Aorta (tissue), 5 donors: ENCODE measurements at places on chromosomes 12 and 14.
A peak's percentile ranks its signal among the peaks of the same experiment; 100 is the strongest.

GRCh38 chr14:20934148-20934762 is 21.0 kb upstream of the RNASE2 start:
- H3K27ac ChIP-seq, result no peak overlapping the region
- no peaks in the 10 kb centered on the region for H3K4me1 ChIP-seq
- no peak overlapping the region for H3K4me3 ChIP-seq
- no peak for DNase-seq
- H3K27me3 ChIP-seq, result no peaks in the 10 kb centered on the region

- H3K27ac ChIP-seq, result no peak overlapping the region
- no peaks in the 10 kb centered on the region for H3K4me1 ChIP-seq
- no peak overlapping the region for H3K4me3 ChIP-seq
- no peaks in the 10 kb centered on the region for H3K27me3 ChIP-seq
Measured at GRCh38 chr12:29795715-29796114, 12.0 kb upstream of the TMTC1 start.

- H3K27ac ChIP-seq, result no peak within 1 kb of the TSS
- H3K4me1 ChIP-seq, result no peaks in the 10 kb centered on the region
- H3K36me3 ChIP-seq, result no peaks in the 10 kb centered on the region
- no peak within 1 kb of the TSS for H3K4me3 ChIP-seq
- DNase-seq, result peak; percentile 88
Measured at GRCh38 chr12:54300732-54301427, at the start of gene NFE2. Gene NFE2 (minus strand): TSS chr12:54301015. CDS start chr12:54295248, 5,767 bp downstream.

GRCh38 chr14:32201193-32201815 is 541 bp upstream of the RNU6-7 start:
- H3K27me3 ChIP-seq, result no peaks in the 10 kb centered on the region
- H3K4me3 ChIP-seq, result peak overlapping the region; percentile 88
- no peaks in the 10 kb centered on the region for H3K36me3 ChIP-seq
- peak; percentile 88 for DNase-seq
- peak overlapping the region; percentile 46 for H3K27ac ChIP-seq

DNA sequence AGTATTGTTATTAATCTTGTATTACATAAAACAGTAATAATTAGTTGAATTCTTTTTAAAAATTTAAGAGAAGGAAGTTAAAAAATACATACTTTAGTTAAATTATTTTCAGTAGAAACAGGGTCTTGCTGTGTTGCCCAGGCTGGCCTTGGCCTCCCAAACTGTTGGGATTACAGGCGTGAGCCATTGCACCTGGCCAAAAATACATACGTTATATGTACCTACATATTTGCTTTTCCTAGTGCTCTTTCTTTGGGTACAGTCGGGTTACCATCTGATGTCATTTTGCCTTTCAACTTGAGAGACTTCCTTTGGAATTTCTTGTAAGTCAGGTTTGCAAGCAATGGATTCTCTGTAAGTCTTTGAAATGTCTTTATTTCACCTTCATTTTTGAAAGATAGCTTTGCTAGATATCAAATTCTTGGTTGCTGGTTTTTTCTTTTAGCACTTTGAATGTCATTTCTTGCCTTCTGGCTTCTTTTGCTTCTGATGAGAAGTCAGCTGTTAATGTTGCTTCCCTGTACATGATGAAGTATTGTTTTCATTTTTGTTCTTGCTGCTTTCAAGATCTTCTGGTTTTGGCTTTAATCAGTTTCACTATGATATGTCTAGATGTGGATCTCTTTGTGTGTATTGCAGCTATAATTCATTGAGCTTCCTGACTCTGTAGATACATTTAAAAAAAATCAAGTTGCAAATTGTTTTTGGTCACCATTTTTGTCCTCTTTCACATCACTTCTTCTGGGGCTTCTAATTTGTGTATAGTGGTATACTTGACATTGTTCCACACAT is 84.4 kb downstream of the SPATS2 start:
- no peaks in the 10 kb centered on the region for H3K27me3 ChIP-seq
- no peak overlapping the region for H3K27ac ChIP-seq
- H3K36me3 ChIP-seq, result no peaks in the 10 kb centered on the region
- H3K4me1 ChIP-seq, result no peaks in the 10 kb centered on the region
- no peak overlapping the region for H3K4me3 ChIP-seq

DNA sequence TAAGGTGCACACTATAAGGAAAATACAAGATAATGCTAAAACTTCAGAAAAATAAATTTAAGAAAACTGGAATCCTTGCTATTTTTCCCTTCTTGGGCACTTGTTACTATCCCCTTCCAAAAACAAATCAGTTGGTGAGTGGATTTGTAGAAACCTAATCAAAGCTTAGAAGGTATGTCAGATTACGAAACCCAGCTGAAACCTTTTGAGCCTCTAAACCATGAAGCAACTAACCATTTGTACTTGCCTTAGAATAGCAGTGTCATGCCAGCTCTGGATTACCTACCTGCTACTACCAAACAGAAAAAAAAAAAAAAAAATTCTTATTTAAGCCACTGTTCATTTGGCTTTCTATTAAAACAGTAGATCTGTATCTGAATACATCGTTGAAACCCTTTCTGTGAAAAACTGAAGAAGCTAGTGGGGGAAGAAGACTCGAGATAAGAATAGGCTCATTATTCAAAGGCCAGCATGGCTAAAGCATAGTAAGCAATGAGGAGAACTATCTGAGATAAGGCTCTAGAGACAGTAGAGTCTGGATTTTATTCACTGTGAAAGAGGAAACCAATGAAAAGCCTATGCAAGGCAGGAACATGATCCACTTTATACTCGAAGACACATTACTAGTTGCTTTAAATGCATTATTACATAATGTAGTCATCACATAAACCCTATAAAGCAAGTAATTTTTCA is 30.2 kb downstream of the OSBPL8 start:
- no peaks in the 10 kb centered on the region for H3K4me1 ChIP-seq
- no peaks in the 10 kb centered on the region for H3K36me3 ChIP-seq
- DNase-seq, result no peak
- H3K27ac ChIP-seq, result no peak overlapping the region
- no peak overlapping the region for H3K4me3 ChIP-seq
- H3K27me3 ChIP-seq, result no peaks in the 10 kb centered on the region

DNA sequence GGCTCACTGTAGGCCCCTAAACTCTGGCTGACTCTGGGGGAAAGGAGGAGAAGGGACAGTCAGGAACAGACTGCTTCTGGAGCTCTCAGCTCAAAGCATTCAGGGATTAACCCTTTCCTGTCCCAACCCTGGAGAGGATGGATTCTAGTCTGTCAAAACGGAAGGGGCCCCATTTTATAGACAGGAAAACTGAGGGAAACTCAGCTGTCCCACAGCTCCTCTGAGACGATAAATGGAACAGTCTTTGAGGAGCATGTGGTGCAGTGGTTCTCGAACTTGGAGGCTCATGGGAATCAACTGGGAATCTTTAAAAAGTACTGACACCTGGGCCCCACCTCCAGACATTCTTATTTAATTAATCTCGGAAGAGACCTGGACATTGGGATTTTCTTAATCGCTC is 23.7 kb downstream of the SRRM4 start:
- DNase-seq, result no peak
- no peak overlapping the region for H3K27ac ChIP-seq
- H3K4me1 ChIP-seq, result no peaks in the 10 kb centered on the region
- no peaks in the 10 kb centered on the region for H3K36me3 ChIP-seq

GRCh38 chr14:42719391-42719790 is 1112.7 kb downstream of the LRFN5 start:
- no peak overlapping the region for H3K4me3 ChIP-seq
- DNase-seq, result no peak
- no peaks in the 10 kb centered on the region for H3K4me1 ChIP-seq
- H3K27ac ChIP-seq, result no peak overlapping the region
- H3K27me3 ChIP-seq, result no peaks in the 10 kb centered on the region

- no peak overlapping the region for H3K4me3 ChIP-seq
- peaks cover 3% of the 10 kb centered on the region for H3K36me3 ChIP-seq
- no peak overlapping the region for H3K27ac ChIP-seq
- DNase-seq, result no peak
- H3K4me1 ChIP-seq, result no peaks in the 10 kb centered on the region
Measured at GRCh38 chr14:88863167-88863566, 38.7 kb downstream of the TTC8 start.

GRCh38 chr12:75631831-75632230 is 120.4 kb upstream of the KRR1 start:
- no peak overlapping the region for H3K27ac ChIP-seq
- no peaks in the 10 kb centered on the region for H3K36me3 ChIP-seq
- H3K4me1 ChIP-seq, result no peaks in the 10 kb centered on the region
- no peaks in the 10 kb centered on the region for H3K27me3 ChIP-seq
- no peak overlapping the region for H3K4me3 ChIP-seq

- peak overlapping the region; percentile 83 for H3K4me3 ChIP-seq
- H3K36me3 ChIP-seq, result no peaks in the 10 kb centered on the region
- no peaks in the 10 kb centered on the region for H3K27me3 ChIP-seq
- DNase-seq, result no peak
Measured at GRCh38 chr12:108560321-108560721, 652 bp downstream of the SART3 start.

DNA sequence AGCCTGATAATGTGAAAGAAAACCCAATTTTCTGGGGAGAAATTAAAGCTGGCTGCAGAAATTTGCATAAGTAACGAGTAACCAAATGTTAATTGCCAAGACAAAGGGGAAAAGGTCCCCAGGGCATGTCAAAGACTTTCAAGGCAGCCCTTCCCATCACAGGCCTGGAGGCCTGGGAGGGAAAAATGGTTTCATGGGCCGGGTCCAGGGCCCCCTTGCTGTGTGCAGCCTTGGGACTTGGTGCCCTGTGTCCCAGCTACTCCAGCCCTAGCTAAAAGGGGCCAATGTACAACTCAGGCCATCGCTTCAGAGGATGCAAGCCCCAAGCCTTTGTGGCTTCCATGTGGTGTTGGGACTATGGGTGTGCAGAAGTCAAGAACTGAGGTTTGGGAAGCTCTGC is 96.5 kb downstream of the PPP1R12A start:
- no peaks in the 10 kb centered on the region for H3K27me3 ChIP-seq
- peaks cover 5% of the 10 kb centered on the region for H3K4me1 ChIP-seq
- H3K36me3 ChIP-seq, result no peaks in the 10 kb centered on the region
- no peak overlapping the region for H3K4me3 ChIP-seq

GRCh38 chr12:13044002-13044905 is at the start of gene FAM234B:
Gene FAM234B (plus strand): TSS chr12:13044381. CDS start chr12:13044404, 23 bp downstream.
- no peaks in the 10 kb centered on the region for H3K27me3 ChIP-seq
- no peaks in the 10 kb centered on the region for H3K36me3 ChIP-seq
- H3K27ac ChIP-seq, result no peak within 1 kb of the TSS
- H3K4me1 ChIP-seq, result no peaks in the 10 kb centered on the region
- peak; percentile 95 for DNase-seq

DNA sequence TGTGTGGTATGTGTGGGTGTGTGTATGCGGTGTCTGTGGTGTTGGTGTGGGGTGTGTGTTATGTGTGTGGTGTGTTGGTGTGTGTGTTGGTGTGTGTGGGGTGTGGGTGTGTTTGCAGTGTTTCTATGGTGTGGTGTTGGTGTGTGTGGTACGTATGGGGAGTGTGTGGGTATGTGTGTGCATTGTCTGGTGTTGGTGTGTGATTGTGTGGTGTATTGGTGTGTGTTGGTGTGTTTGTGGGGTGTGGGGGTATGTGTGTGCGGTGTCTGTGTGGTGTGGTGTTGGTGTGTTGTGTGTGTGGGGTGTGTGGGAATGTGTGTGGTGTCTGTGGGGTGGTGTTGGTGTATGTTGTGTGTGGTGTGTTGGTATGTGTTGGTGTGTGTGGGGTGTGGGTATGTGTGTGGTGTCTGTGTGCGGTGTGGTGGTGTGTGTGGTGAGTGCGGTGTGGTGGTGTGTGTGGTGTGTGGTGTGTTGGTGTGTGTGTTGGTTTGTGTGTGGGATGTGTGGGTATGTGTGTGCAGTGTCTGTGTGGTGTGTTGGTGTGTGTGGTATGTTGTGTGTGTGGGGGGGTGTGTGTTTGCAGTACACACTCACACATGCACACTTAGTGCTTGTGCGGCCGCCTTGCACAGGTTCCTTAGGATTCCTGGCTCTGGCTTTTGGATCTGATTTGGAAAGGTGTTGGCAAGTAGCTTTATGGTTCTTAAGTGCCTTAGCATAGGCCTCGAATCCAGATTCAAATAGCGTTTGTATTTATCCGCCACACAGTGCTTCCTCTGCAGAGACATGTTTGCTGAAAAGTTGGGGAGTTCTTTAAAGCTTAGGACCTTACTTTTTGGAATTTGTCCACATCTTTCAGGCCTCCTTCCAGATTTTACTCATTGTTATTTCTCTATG is 16.4 kb downstream of the MLXIP start:
- no peaks in the 10 kb centered on the region for H3K4me1 ChIP-seq
- no peaks in the 10 kb centered on the region for H3K27me3 ChIP-seq
- DNase-seq, result no peak
- H3K27ac ChIP-seq, result no peak overlapping the region

GRCh38 chr14:92684801-92685560 is 63.4 kb downstream of the LGMN start:
- H3K27me3 ChIP-seq, result no peaks in the 10 kb centered on the region
- H3K36me3 ChIP-seq, result no peaks in the 10 kb centered on the region
- peak; percentile 78 for DNase-seq

- H3K27ac ChIP-seq, result no peak overlapping the region
- no peaks in the 10 kb centered on the region for H3K27me3 ChIP-seq
- H3K4me1 ChIP-seq, result no peaks in the 10 kb centered on the region
- H3K4me3 ChIP-seq, result no peak overlapping the region
- no peaks in the 10 kb centered on the region for H3K36me3 ChIP-seq
Measured at GRCh38 chr12:32868885-32869284, 27.7 kb downstream of the PKP2 start.

GRCh38 chr12:92938018-92938417 is 8.9 kb upstream of the EEA1 start:
- DNase-seq, result no peak
- no peak overlapping the region for H3K27ac ChIP-seq
- H3K27me3 ChIP-seq, result no peaks in the 10 kb centered on the region
- H3K4me3 ChIP-seq, result no peak overlapping the region
- H3K36me3 ChIP-seq, result no peaks in the 10 kb centered on the region

GRCh38 chr14:67319142-67319541 is 40.5 kb downstream of the ATP6V1D start:
- H3K4me3 ChIP-seq, result no peak overlapping the region
- no peak for DNase-seq
- H3K27ac ChIP-seq, result no peak overlapping the region
- peaks cover 2% of the 10 kb centered on the region for H3K36me3 ChIP-seq
- no peaks in the 10 kb centered on the region for H3K4me1 ChIP-seq

DNA sequence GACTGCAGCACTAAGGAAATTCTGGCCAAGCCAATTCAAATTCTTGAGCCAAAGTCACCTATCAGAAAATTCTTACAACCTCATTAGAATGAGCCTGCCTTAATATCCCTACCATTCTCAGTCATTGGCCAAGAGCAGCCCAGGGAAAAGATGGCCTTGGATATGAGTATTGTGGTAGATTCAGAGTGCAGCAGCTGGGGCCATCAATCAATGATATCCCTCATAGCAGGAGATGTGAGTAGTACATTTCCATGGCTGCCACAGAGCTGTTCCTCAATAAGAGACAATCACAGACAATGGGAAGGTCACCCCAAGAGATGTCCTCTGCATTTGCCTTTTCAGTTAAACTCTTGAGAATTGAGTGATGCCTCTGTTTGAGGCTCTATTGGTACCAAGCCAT is 161.6 kb downstream of the DYRK2 start:
- H3K27ac ChIP-seq, result no peak overlapping the region
- no peaks in the 10 kb centered on the region for H3K36me3 ChIP-seq
- H3K4me1 ChIP-seq, result no peaks in the 10 kb centered on the region
- no peak overlapping the region for H3K4me3 ChIP-seq
- DNase-seq, result no peak
- H3K27me3 ChIP-seq, result no peaks in the 10 kb centered on the region

GRCh38 chr12:127690161-127690560 is 576.8 kb upstream of the TMEM132C start:
- H3K36me3 ChIP-seq, result no peaks in the 10 kb centered on the region
- H3K4me1 ChIP-seq, result no peaks in the 10 kb centered on the region
- H3K27me3 ChIP-seq, result no peaks in the 10 kb centered on the region

GRCh38 chr12:131521326-131521725 is 189.6 kb upstream of the SFSWAP start:
- no peak for DNase-seq
- no peaks in the 10 kb centered on the region for H3K4me1 ChIP-seq
- H3K27ac ChIP-seq, result no peak overlapping the region
- H3K4me3 ChIP-seq, result no peak overlapping the region
- no peaks in the 10 kb centered on the region for H3K36me3 ChIP-seq

- H3K4me1 ChIP-seq, result no peaks in the 10 kb centered on the region
- no peak overlapping the region for H3K4me3 ChIP-seq
- no peak for DNase-seq
Measured at GRCh38 chr12:11584221-11584855, 65.1 kb upstream of the ETV6 start.
